Left lobe of liver (tissue), 2 donors: ENCODE measurements at places on chromosomes 11 and 22. TPM values are rescaled to one million over a fixed set of nuclear protein-coding genes. Genes with fewer than 3 reads are reported as not detected.

The P2RY2 gene
- total RNA-seq: 6.0 TPM

DNA sequence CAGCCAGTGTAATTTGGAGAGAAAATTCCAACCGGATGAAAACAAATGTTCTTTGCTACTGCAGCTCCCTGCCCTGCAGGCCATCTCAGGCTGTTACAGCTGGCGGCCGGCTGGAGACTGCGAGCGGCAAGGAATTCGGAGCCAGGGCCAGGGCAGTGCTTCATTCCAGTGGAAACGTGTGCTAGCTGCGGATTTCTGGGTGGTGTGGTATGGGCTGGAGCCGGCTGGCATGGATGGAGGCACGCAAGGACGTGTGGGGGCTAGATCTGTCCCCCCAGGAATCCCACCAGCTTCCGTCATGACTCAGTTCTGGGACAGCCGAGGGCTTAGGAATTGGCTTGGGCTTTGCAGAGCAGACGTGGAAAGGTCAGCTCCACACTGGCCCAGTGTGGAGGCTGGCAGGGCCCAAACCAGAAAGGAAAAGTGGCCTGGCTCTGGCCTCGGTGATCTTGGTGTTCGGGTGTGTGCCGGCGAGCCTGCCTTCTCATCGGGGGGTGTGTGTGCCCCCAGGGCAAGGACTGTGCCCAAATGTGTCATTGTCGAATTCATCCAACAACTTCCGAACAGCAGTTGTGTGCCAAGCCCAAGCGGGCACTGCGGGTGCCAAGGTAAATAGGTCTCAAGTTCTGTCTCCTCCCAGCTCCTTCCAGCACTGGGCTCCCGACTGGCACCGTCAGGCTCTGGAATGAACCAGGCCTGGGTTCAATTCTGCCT is 48.1 kb upstream of the SHISAL1 start:
- no peak for DNase-seq

DNA sequence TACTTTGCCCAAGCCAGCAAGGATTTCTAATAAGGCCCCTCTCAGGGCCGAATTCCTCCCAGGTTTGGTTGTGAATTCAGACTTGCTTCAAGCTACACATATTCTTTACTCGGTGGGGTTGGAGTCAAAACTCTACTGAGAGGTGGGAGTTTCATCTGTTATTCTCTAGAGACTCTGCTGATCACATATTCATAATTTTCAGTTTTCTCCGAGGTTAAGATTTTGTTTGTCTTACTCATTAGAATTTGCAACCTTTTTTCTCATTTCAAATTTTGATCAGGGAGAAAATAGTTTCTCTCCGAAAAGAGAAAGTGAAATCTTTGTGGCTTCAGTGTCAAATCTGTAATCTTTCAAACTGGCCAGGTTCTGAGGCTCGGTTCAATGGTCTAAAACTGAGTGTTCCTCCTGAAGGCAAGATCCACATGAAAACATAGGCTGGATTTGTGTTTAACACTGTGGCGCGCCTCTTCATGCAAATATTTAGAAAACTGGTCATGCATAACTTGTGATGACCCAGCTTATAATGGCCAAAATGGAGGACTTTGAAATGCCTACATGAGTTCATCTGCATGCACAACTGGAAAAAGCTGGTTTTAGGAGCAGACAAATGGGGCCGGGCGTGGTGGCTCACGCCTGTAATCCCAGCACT is 21.5 kb upstream of the GSTP1 start:
- DNase-seq: no peak

GRCh38 chr11:18383388-18384156 is 10.8 kb upstream of the LDHA start:
- DNase-seq: peak; percentile 74

The KRTAP5-1 gene
- not detected for total RNA-seq

The LMO2 gene
- total RNA-seq: 5.1 TPM

The FJX1 gene
- total RNA-seq: 0.73 TPM

DNA sequence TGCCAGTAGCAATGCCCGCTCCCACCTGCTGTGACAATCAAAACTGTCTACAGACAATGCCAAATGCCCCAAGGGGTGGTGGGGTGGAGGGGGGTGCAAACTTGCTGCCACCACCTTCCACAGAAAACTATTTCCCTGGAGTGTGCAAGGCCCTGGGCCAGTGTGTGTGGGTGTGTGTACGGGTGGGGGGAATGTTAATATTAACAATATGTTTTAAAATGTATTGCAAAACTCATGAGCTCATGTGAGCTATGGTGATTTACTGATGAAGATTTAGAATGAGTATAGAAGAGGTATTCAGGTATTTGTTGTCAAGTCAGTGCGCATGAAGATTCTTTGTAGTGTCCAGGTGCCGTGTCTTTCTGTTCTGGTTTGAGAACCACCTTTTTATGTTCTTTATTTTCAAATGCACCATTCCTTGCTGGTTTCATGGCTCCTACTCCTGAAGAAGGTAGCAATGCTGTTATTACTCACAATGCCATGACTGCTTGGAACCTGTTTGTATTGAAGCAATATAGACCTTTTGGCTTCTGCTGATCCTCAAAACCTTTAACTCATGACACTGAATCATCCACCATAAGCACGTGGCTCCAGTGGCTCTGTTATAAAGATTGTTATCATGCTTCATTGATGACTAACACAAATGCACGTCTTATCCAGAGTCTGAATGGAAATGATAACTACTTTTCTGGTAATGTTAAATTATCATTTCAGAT is 29.9 kb upstream of the AQP11 start:
- DNase-seq: no peak

DNA sequence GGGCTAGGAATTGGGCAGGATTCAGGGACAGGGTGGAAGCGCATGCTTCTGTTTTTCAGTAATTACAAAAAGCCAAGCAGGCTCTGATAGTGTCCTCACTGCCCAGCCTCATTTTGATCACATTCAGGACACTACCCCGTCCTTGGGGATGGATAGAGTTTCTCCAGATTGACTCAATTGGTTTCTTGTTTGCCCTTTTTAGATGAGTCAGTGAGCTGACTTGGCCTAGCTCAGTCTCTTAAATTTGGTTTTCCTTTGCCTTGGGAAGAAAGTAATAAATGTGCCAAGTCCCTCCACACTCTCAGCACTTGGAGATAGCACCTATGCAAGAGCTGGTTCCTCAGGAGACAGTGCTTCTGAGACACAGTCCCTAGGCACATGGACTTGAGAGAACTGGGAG is 25.5 kb downstream of the DKK3 start:
- DNase-seq: no peak

DNA sequence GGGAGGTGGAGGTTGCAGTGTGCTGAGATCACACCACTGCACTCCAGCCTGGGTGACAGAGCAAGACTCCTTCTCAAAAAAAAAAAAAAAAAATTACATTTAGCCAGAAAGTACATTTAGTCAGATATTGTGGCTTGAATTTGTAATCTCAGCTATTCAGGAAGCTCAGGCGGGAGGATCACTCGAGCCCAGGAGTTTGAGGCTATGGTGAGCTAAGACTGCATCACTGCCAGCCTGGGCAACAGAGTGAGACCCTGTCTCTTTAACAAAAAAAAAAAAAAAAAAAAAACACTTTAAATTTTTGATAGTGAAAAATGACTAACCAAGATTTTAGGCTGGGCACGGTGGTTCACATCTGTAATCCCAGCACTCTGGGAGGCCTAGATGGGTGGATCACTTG is 27.3 kb downstream of the MRTFA start:
- DNase-seq: no peak

The TEX12 gene
- not detected for total RNA-seq

DNA sequence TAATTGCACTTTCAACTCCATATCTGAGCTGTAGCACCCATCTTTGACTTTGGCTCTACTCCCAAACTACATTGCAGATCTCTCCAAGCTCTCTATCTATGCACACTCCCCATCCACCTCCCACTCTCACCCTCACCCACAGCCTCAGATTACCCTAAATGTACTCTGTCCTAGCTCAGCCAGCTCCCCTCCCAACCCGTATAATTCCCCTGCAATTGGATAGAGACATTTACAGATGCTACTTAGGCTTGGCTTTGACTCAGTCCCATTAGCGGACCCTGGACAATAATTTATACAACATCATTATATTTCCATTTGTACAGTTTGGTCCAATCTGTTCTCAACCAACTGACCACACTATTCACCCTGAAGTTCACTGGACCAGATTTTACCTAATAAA is 338.9 kb upstream of the ANO3 start:
- DNase-seq: no peak

DNA sequence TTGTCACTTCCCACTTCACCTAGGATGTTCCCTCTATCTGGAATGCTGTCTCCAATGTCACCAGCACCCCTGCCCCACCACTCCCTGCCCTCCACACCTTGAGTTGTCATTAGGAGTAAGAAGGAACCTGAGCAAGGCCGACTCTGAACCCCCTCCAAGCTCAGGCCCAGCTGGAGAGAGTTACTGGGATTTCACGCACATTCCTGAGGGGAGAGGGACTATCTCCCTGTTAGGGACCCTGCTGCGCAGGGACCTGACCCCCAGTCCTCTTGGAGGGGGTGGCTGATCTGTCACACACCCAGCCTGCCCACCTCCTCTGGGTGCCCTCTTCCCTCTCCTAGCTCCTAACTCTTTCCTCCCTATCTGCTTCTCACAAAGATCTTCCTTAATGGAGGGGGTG is 81.7 kb downstream of the NECTIN1 start:
- no peak for DNase-seq

- no peak for DNase-seq
Measured at GRCh38 chr11:62104816-62105653, 18.8 kb upstream of the INCENP start.

- no peak for DNase-seq
Measured at GRCh38 chr11:122031813-122032212, 84.2 kb downstream of the BLID start.

GRCh38 chr11:125082611-125083311 is 19.7 kb downstream of the SLC37A2 start:
- no peak for DNase-seq

DNA sequence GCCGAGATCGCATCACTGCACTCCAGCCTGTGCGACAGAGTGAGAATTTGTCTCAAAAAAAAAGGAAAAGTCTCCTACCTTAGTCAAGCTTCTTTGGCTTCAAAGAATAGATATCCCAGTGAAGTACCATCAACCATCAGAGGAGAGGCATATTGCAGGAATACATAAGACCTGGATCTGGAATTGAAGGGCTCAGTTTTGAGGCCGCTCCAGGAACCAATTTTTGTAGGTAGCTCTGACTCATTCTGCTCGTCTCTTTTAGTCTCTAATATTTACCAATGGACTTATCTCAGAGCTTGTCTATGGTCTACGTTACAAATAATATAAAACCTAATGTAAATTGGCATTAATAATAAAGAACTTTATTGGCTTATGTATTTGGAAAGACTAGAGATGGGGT is 8.2 kb upstream of the CCDC15 start:
- DNase-seq: no peak

The MMP3 gene
- not detected for total RNA-seq

- DNase-seq: no peak
Measured at GRCh38 chr22:25696763-25697162, 45.2 kb upstream of the MYO18B start.

DNA sequence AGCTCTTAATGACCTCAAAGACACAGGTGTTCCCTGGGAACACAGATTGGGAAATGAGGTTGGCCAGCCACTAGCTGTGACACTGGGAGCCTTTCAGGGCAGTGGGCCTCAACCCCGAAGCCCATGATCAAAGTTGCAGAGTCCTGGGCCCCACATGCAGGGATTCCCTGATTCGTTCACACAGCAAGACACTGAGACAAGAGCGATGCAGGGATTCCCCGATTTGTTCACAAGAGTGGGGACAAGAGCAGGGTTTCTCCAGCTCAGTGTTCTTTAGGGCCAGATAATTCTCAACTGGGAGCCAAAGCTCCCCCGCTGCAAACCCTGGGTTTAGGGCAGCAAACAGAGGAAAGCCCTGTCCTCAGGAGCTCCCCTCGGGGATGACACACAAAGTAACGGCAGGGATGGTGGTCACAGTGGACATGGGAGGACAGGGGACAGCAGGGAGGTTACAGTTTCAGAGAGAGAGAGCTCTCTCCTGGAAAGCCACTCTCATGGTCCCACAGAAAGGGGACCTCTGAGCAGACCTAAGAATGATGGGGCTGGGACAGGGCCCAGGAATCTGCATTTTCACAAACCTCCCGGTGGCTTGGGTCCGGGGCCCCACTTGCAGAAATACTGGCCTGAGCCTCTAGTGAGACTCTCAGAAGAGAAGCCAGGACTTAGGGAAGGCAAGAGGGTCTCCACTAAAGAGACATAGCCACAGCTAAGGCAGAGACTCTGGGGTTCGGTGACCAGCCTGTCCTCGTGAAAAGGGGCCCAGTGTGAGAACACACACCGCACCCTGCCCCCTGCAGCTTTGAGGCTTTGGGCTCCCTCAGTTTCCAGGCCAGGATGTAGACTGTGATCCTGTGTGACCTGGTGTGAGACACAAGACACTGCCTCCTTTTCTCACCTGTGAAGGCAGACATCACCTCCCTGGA is 7.4 kb upstream of the GNAZ start:
- peak; percentile 26 for DNase-seq

DNA sequence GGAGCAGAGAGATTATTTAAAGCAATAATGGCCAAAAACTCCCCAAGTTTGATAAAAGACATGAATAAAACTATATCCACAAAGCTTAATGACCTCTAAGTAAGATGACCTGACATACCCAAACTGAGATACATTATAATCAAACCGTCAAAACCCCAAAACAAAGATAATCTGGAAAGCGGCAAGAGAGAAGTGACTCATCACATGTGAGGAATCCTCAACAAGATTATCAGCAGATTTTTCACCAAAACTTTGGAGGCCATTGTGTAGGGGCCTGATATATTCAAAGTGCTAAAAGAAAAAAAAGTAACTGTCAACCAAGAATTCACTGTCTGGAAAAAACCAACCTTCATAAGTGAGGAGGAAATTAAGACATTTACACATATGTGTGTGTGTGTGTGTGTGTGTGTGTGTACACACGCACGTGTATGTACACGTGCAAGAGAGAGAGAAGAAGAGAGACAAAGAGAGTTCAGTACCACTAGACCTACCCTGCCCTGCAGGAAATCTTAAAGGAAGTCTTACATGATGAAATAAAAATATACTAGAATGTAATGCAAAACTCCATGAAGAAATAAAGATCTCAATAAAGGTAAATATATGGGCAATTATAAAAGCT is 752.4 kb downstream of the NELL1 start:
- no peak for DNase-seq

The LGR4 gene
- 50.8 TPM for total RNA-seq

GRCh38 chr11:10326012-10326964 is 21.4 kb downstream of the ADM start:
- DNase-seq: peak; percentile 95

- no peak for DNase-seq
Measured at GRCh38 chr11:108797578-108798100, 132.8 kb downstream of the DDX10 start.
